ENCODE measurements at places on chromosomes 12 and 14.

DNA sequence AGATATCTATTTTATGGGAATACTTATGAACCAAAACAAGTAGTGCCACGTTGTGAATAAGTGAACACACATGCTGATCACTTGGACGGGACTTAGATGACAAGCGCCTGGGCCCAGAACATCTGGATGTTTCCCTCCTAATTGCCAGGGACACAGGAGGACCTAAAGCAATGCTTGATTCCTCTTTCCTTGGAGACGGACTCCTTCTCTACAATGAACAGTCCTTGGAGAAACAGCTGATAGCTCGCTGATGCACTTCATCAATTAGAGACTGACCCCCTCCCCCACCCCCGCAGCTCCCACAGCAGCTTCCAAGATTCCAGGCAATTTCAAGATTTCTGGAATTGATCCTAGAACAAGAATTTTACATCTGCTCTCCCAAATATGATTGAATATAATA lies 86.4 kb downstream of the ST8SIA1 start:
- no peak for DNase-seq

DNA sequence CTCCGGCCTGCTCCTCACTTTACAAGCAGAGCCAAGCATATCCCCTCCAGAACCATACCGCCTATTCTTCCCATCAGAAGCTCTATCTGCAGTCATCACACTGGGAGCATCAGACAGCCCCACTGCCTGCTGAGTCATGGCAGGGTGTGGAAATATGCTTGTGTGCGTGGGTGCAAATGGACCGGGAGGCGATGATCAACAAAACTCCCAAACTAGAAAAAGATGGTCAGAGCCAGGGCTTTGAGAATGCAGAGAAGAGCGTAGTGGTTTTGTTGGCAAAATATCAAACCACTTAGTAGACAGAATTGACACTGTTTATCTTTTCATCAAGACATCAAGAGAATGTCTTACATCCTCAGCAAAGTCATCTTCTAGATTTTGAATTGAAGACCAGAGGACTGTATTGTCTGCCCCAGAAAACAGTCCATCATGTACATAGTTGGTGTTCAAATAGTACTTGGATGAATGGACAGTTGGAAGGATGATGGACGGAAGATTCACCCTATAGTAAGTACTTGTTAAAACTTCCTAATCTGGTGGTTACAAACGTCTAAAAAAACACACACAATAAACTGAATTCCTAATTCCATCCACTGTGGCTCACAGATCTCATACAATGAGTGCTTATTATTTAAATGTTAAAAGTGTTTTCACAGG lies 54.9 kb downstream of the VWF start:
- DNase-seq = no peak

- no peak for DNase-seq
Measured at GRCh38 chr12:109689426-109689825, 24.2 kb upstream of the FAM222A start.

DNA sequence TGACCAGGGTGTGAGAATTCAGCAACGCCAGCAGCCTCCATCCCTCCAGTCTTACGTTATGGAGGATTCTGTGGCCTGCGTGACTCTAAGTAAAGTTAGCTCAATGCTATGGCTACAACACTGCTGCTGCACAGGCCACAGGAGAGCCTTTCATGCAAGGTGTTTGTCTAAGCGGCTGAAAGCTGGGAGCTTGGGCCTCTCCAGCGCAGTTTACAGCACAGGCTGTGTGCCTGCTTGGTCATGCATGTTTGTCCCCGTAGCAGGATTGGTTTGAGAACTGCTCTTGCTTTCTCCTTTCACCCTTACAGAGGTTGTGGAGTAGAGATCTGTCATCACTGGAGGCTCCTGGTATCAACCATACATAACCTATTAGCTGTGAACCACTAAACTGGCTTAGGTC lies 113.1 kb upstream of the TMCC3 start:
- no peak for DNase-seq

GRCh38 chr12:114835031-114835430 lies 151.1 kb upstream of the TBX3 start:
- DNase-seq = no peak

GRCh38 chr14:66511849-66512248 lies 3.9 kb downstream of the GPHN start:
- no peak for DNase-seq

DNA sequence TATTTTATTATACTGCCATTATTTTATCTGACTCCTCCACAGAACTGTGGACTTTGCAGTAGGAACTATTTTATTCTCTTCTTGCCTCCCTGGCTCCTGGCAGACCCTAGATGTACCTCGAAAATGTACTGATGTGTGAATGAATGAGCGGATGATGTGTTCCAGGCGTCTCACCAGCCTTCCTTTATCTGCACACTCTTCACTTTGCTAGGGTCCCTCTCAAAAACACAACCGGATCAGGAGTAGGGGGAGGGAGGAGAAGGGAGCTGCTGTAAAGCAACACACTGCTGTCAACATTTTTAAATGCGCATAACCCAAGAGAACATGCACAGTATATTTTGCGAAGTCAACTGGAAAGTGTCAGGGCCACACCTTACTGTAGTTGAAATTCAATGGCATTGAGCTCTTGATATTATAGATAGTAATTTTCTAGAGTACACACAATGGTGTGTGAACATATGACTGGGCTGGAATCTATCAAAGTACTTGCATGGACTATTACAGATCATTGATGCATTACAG lies 36.3 kb downstream of the SRGAP1 start:
- no peak for DNase-seq

- no peak for DNase-seq
Measured at GRCh38 chr14:34211732-34212131, 250.3 kb downstream of the SPTSSA start.

All from neuronal stem cell (in vitro differentiated cells).